ENCODE measurements at places on chromosomes 2 and 18.
A peak's percentile ranks its signal among the peaks of the same experiment; 100 is the strongest.

DNA sequence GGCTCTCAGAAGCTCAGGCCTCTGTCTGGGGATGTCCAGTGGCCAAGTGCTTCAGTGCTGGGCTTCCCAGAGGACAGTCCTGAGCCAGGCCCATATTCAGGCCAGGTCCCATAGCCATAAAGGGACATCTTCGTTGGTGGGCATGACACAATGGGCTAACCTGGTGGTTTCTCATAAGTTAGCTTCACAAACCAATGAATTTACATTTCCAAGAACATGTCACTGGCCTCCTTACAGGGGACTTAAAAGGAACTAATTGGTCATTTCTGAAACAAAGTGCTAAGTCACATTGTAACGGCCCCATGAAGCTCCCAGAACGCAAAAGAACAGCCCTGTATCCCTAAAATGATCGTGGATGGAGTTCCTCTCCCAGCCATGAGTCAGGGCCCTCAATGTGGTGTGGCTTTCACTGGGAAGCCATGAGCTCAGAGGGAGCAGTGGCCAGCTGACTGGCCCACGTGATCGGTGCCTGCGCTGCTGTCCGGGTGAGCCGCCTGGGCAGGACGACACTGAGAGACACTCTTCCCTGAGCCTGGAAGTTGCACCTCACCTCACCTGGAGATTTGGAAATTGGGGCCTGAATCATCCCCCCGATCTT, 163.7 kb upstream of the APCDD1 start:
- no peak for DNase-seq

GRCh38 chr18:3383381-3383915, 66.5 kb upstream of the TGIF1 start:
- no peak for DNase-seq

- no peak for DNase-seq
Measured at GRCh38 chr2:56508662-56509061, 324.9 kb downstream of the CCDC85A start.

DNA sequence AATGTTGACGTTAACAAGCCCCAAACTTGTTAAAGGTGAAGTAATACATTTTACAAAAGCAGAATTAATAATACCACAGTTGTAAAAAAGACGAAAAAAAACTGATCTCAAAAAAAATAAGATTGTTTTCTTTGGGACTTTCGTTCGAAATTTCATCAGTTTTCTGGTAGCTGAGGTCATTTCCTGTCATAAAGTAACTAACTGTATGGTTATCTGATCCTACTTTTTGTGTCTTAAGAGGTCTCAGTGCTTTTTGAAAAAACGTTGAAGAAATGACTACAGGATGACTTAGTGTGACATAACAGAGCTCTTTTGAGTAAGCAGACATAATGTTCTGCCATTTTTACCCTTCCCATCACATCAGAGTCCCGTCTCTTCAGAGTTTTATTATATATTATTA, 79.3 kb downstream of the BIRC6 start:
- no peak for DNase-seq

GRCh38 chr2:222939979-222940378, 79.1 kb downstream of the ACSL3 start:
- no peak for DNase-seq

GRCh38 chr2:110973262-110973661, 147.5 kb upstream of the BCL2L11 start:
- no peak for DNase-seq

DNA sequence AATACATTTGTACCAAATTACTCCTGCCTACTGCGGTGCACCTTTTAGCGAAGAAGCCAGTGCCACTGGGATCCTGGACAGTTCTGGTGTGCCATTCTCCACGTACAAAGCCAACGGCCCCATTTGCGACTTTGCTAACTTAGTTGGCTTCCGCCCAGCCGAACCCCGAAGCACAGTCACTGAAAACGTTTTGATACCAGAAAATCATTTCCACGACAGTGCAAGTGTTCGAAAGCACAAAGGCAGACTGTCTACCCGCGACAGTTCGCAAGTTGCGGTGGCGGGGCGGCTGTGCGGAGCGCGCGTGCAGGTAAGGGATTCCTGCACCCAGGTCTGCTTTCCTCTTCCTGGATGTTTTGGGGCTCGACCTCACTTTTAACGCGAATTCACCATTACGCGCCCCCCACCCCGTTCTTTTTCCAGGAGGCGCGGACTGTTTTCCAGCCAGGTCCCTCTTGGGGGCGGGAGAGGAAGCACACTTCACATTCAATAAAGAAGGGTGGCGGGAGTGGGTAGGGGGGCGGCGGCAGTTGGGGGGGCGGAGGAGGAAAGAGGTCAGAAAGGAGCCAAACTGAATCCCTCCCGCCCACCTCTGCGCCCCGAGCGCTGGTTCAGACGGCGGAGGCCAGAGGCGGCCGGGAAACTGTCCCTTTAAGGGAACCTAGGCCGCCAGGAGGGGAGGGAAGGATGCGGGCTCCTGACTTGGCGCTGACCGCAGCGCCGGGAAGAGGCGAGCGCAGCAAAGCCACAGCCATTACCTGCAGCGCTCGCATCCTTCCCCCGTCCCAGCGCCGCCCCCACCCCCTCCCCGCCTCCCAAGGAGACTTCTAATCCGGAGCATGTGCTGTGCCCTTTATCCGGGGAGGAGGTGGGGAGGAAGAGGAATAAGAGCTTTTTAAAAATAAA, 107.4 kb upstream of the KCTD1 start:
- DNase-seq, result peak; percentile 10

GRCh38 chr2:128776461-128777195, 458.0 kb upstream of the HS6ST1 start:
- DNase-seq, result no peak

DNA sequence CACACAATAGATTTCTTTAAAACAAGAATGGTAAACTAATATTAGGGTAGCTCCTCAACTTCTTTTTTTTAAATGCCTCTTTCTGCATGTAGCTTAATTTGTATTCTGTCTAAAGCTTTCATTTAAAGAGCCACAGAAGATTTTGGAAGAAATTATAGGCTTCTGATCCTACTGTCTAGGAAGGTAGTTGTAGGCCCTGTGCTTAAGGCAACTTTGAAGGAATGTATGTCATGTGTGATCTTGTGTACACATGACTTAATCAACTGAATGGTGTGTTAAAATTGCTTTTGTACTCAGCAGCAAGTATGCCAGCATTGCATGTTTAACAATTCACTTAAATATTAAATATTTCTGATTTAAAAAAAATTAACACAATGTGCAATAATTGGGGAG, 51.5 kb upstream of the LYPD6 start:
- no peak for DNase-seq

DNA sequence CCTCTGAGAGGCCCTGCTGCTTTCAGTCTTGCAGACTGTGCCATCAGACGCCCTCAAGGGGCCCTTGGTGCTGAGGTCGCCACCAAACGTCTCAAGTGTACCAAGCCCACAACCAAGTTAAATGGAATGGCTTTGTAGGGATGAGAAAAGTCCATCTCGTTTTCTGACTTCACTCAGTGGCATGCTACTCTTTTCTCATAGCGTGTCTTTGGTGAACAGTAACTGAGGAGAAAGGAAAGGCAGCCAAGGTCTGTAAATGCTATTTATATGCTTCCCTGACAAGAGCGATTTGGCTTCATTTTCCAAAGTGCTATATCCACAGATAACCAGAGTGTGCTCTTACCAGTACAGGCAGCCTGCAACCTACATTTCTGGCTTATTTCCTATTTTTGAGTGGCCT, 123.0 kb downstream of the MTX2 start:
- DNase-seq, result no peak

DNA sequence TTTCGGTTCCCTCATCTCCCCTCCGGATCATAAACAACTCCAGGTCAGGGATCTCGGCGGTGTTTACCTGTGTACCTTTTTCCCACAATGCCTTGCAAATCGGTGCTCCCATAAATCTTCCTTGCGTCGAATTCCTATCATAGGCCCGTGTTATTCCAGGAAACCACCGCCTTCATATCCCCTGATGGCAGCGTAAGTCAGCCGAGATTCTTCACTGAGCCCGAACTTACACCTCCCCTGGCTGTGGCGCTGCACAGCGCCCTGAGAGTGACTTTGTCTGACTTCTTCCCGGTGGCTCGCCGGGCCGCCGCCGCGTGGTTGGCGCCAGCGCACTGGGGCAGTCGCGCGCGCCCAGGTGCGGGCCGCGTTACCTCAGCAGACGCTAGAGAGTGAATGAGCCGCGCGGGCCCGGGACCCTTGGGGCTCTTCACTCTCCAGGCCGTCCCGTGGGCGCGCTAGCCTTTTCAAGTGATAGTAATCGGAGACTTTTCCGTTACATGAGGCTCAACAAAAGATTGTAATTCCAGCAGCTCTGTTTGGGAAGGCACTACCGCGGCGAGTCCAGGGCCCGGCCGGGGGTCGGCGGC, 101.6 kb downstream of the SPTBN1 start:
- DNase-seq, result no peak

GRCh38 chr2:240183875-240184590, 43.6 kb upstream of the OTOS start:
- DNase-seq, result no peak

- DNase-seq, result no peak
Measured at GRCh38 chr18:25360301-25360899, 8.4 kb upstream of the ZNF521 start.

DNA sequence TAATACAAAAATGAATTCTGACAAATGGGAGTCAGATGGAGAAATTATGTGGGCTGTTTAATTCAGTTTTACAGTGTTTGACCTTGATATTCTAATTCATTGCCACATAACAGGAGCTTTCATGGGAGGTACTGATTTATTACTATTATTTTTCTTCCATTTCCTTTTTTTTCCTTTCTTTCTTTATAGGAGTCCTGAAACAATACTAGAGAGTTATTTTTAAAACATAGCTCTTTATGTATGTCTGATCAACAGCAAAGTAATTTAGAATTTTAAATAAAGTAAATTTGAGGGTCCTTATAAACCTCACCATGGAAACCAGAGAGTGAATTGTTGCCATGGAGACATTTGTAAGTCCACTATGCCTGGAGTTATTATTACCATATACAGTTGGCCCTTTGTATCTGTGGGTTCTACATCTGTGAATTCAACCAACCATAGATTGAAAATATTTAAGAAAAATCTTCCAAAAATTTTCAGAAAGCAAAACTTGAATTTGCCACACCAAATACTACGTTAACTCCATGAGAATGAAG, 40.9 kb upstream of the PPP4R1 start:
- no peak for DNase-seq

- no peak for DNase-seq
Measured at GRCh38 chr2:96353032-96353561, 17.5 kb downstream of the NCAPH start.

DNA sequence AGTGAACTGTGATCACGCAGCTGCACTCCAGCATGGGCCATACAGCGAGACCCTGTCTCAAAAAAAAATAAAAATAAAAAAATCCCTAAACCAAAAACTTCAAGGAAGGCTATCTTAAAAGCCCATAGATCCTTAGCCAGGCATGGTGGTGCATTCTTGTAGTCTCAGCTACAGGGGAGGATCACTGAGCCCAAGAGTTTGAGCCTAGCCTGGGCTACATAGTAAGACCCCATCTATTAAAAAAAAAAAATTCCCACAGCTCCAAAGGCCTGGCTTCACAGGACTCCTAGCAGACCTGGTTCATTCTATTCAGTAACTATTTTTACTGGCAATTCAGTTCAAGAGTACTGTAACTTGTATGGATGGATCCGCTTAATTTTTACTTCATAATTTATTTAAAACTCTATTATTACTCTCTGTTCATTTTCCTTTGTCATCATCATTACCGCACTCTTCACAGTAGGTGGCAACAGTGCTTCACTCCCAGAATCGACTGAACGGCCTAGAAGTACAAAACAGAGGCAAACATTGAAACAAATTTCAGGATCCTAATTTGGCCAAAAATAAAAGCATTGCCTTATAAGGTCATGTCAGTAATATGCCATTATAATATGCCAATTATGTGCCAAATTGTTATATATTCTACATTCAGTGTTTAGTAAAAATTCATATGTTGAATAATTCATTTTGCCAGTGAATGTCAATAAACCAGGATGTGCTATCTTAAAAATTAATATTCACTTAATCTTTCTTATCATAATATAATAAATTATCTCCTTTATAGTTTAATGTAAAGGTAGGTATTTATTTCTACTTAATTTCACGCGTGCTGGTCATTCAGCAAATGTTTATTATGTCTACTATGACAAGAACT, 14.3 kb upstream of the STAM2 start:
- peak; percentile 19 for DNase-seq

- DNase-seq, result no peak
Measured at GRCh38 chr2:152506843-152507242, 171.9 kb downstream of the FMNL2 start.

- DNase-seq, result no peak
Measured at GRCh38 chr2:210147614-210148013, 23.6 kb downstream of the KANSL1L start.

DNA sequence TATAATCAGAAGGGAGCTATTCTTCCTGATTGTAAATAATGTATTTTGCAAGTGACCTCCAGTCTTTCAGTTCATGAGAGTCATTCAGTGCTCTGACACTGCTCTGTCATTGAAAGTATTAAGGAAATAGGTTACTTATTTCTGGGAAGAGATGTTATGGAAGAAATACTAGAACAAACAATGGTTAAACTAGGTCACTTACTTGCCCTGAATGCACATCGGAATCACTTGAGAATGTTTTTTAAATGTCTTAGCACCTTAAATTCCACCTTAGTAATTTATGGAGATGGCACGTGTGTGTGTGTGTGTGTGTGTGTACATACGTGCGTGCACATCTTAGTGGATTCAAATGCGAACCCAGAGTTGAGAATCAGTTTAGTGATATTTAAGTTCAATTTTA, 126.6 kb upstream of the KCNH7 start:
- no peak for DNase-seq

- DNase-seq, result no peak
Measured at GRCh38 chr2:148888003-148888501, 13.0 kb downstream of the KIF5C start.

- no peak for DNase-seq
Measured at GRCh38 chr2:76512201-76512820, 801.6 kb upstream of the GCFC2 start.

DNA sequence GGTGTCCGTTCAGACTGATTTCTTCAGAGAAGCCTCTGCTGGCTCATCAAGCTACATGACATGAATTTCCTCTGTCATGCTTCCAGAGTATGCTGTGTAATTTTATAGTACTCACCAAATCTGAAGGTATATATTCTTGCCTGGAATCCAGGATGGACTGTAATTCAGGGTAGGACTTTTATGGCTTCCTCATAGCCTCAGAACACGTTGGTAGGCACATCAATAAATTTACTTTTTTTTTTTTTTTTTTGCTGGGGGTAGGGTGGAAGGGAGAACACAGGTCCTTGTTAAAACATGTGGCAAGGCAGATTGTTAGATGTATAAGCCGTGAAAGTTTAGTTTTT, 34.4 kb downstream of the MTA3 start:
- DNase-seq, result no peak

DNA sequence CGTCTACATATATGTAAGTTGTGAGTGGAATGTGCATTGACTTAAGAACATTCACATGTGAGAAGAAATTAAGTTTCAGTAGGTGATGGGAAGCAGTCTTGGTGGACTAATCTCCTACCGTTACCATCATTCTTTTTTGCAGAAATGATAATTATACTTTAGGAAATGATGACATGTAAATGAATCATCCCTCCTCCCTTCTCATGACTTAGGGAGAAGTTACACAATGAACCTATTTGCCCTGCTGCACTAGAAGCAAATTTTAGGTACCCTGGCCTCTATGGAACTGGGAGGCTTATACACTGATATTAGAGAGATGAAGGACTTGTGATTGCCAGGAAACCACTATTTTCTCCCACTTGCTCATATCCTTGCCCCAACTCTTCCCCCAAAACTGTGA, 214.2 kb downstream of the CALCRL start:
- no peak for DNase-seq

All from retinal pigment epithelial cell (primary cell).